Kidney glomerular epithelial cell (primary cell): ENCODE measurements at places on chromosomes 4 and X.

GRCh38 chr4:153553155-153553818 lies 87.1 kb downstream of the TMEM131L start:
- no peak for DNase-seq

DNA sequence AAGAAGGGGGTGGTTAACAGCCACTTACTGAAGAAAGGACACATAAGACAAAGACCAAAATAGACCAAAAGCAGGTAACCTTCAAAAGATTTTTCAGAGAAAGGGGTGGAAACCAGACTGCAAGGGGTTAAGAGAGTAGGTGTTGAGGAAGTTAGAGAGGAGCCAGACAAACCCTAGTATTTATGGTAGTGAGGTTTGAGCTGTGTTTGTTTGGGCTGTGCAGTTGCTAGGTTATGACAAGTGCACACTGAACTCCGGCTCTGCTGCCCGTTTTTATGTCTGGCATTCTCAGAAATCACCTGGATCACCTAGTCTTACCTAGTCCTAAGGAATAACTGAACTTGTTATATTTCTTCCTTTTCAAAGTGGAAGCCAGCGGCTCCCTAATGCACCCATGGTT lies 22.9 kb upstream of the G3BP2 start:
- DNase-seq: no peak

- DNase-seq: no peak
These were observed 46.4 kb upstream of the ABCG2 start for GRCh38 chr4:88204882-88205281.

- no peak for DNase-seq
These were observed 30.6 kb downstream of the ABHD18 start for GRCh38 chr4:127995776-127996175.

GRCh38 chrX:109818976-109819375 lies 85.9 kb upstream of the ACSL4 start:
- DNase-seq: no peak

GRCh38 chrX:17226736-17227135 lies 148.3 kb upstream of the NHS start:
- DNase-seq: no peak

DNA sequence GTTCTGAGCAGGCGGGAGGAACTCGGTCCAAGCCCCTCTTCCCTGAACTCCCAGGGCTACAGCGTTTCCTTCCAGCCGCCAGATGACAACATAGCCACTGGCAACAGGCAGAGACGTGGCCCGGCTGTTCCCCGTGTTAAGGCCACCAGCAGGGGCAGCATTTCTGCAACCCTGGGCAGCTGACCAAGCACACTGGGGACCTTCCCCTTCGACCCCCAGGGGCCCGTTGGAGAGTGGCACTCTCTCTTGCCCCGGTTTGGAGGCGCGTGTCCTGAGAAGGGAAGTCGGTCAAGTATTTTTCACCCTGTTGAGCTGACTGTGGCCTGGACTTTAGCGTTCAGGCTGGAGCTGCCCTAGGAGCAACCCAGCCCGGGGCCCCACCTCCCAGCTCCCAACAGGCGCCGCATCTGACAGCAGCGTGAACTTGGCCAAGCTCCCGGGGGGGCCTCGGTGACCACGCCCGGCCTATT lies 37.6 kb downstream of the ZBTB49 start:
- no peak for DNase-seq

DNA sequence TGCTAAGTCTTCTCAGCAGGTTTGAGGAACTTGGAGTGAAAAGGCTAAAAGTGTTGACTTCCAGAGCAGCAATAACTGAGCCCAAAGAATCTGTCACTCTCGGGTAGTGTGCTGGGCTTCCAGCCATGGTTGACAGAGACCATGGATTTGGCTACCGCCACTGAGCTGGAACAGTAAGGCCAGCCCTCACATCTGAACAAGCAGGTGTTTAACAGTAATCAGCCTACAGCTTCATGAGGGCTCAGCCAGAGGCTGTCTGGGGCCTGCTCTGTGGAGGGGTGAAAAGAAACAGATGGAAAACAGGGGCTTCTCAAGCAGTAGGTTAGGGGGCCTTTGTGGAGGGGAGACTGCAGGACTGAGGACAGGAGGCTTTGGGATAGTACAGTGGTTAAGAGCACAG lies 14.9 kb downstream of the RASL11B start:
- no peak for DNase-seq

GRCh38 chrX:38347136-38347535 lies 5.3 kb upstream of the OTC start:
- peak; percentile 8 for DNase-seq

DNA sequence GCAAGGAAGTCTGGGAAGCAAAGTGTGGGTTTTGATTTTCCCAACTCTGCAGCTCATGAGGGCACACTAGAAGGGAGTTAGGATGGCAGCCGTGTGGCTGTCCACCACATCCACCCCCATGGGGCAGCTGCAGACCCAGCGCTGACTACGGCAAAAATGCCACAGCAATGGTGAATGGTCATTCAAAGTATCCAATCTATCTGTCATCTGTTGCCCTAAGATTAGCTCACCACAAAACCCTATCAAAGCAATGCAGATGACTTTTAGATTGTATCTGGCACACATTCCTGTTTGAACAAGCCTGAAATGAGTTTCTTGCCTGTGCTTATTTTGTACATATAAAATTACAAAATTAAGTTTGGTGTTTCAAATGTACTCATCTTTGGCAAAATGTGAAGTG lies 29.7 kb upstream of the HPSE start:
- DNase-seq: no peak

- DNase-seq: no peak
These were observed 12.4 kb downstream of the SMIM14 start for GRCh38 chr4:39626261-39626660.

- no peak for DNase-seq
These were observed 50.4 kb upstream of the ETNPPL start for GRCh38 chr4:108813261-108813660.

- no peak for DNase-seq
These were observed 13.8 kb downstream of the GPM6B start for GRCh38 chrX:13803116-13803515.

- DNase-seq: no peak
These were observed 320.6 kb downstream of the MID1IP1 start for GRCh38 chrX:39121903-39122302.
